Glutamatergic neuron (in vitro differentiated cells): ENCODE measurements at places on chromosomes 13 and 19.

DNA sequence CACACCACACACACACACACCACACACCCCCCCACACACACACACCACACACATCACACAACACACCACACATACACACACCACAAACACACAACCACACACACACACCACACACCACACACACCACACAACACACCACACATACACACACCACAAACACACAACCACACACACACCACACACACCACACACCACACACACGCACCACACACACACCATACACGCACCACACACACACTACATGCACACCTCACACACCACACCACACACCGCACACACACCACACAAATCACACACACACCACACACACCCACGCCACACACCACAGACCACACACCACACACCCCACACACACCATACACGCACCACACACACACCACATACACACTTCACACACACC is 83.5 kb downstream of the ZNF557 start:
- no peak overlapping the region for H3K27ac ChIP-seq
- peaks cover 11% of the 10 kb centered on the region for H3K36me3 ChIP-seq
- no peak for DNase-seq
- peak overlapping the region; percentile 4 for H3K4me3 ChIP-seq
- H3K4me1 ChIP-seq, result no peaks in the 10 kb centered on the region

DNA sequence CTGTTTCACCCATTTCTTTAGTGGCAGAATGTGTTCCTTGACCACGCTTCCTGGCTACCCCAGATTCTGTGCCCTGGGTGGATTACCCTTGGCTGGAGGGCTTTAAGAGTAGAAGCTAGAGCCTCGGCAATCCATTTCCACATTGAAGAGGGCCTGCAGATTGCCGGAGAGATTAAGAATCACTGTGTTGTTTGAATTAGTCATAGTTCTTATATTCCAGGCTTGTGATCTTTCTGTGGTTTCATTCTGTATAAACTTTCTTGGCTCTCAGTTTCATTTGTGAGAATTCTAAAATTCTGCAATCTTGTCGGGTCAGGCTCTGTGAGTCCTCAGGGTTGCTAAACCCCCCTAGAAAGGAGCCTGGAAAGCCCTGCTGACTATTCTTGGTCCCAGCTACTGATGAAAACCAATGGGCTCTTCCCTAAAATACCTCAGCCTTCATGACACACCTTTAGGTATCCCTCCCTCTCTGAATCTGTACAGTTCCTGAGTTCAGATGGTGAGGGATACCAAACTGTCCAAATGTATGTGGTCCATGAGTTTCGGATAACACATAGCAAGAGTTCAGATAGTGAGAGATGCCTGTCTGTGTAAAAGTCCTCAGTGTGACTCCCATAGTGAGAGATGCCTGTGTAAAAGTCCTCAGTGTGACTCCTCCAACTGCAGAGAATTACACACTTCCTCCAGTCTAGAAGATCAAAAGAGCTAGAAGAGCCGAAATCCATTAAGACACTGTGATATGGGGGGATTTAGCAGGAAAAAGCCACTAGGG is 4.3 kb downstream of the PHF11 start:
- no peak overlapping the region for H3K27ac ChIP-seq
- H3K36me3 ChIP-seq, result no peaks in the 10 kb centered on the region
- no peak overlapping the region for H3K4me3 ChIP-seq

GRCh38 chr19:35123573-35123972 is 8.0 kb downstream of the FXYD3 start:
- H3K27me3 ChIP-seq, result peaks cover 10% of the 10 kb centered on the region
- H3K27ac ChIP-seq, result no peak overlapping the region
- H3K36me3 ChIP-seq, result no peaks in the 10 kb centered on the region
- peak overlapping the region; percentile 33 for H3K4me3 ChIP-seq
- DNase-seq, result no peak
- peaks cover 18% of the 10 kb centered on the region for H3K4me1 ChIP-seq

DNA sequence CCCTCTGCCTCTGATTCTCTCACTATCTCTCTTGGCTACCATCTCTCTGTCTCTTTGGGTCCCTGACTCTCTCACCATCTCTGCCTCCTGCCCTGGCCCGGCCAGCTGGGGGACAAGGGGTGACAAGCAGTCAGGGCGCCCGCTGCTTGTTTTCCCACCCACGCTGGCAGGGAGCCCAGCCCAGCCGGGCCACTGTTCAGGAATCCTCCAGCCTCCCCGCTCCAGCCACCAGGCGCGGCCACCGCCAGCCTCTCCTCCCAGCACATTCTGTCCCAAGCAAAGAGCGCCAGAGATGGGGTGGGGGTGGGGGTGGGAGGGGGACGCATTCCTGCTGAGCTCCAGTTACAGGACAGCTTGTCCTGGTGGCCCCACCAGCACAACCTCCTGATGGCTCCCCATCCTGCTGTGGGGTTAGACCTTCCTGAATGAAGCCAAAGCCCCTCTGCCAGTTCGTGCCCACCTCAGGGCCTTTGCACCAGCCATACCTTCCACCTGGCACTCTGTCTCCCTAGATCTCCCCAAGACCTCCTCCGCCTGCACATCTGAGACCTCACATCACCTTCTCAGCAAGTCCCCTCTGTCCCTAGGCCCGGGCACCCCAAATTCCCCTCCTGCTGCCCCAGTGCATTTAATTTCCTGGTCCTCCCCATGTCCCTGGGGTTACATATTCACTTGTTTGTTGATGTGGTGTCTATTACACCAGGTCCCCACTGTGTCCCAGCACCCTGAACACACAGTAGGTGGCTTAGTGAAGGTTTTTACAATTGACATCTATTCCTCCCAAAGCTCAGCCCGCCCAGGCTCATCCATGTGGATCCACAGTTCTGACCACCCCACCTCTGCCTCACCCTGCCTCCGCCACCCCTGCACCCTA is 12.5 kb downstream of the ARRDC2 start:
- no peak for DNase-seq
- no peak overlapping the region for H3K27ac ChIP-seq
- H3K27me3 ChIP-seq, result peaks cover 4% of the 10 kb centered on the region
- H3K4me3 ChIP-seq, result no peak overlapping the region
- peaks cover 5% of the 10 kb centered on the region for H3K4me1 ChIP-seq
- no peaks in the 10 kb centered on the region for H3K36me3 ChIP-seq

DNA sequence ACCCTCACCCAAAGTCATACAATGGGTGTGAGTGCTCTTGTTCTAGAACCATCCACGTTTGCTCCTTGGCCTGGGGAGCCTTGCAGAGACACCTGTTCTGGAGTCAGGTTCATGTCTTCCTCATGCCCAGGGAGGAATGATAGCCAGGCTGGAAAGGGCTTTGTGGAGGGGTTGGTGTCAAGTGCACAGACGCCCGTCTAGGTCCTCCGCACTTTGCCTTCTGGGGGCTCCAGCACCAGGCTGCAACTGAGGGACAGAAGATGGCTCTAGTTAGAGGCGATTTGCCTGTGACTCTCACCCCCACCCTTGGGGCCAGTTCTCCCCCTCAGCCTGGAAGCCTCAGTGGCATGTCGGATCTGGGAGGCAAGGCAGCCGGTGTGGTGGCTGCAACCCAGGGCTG is 47.2 kb upstream of the ZNF536 start:
- H3K4me3 ChIP-seq, result no peak overlapping the region
- peaks cover 5% of the 10 kb centered on the region for H3K36me3 ChIP-seq
- H3K27ac ChIP-seq, result no peak overlapping the region

GRCh38 chr19:42067315-42067888 is 2.6 kb downstream of the GRIK5 start:
- peaks cover 12% of the 10 kb centered on the region for H3K27me3 ChIP-seq
- no peak for DNase-seq
- peaks cover 21% of the 10 kb centered on the region for H3K36me3 ChIP-seq
- H3K4me1 ChIP-seq, result peaks cover 8% of the 10 kb centered on the region
- no peak overlapping the region for H3K4me3 ChIP-seq
- H3K27ac ChIP-seq, result no peak overlapping the region

- no peak overlapping the region for H3K27ac ChIP-seq
- H3K4me1 ChIP-seq, result peaks cover 22% of the 10 kb centered on the region
- no peak for DNase-seq
- H3K27me3 ChIP-seq, result peaks cover 11% of the 10 kb centered on the region
- H3K36me3 ChIP-seq, result no peaks in the 10 kb centered on the region
Measured at GRCh38 chr13:30789166-30789862, 54.0 kb downstream of the ALOX5AP start.

GRCh38 chr13:94033830-94034642 is 445.4 kb downstream of the DCT start:
- H3K36me3 ChIP-seq, result no peaks in the 10 kb centered on the region
- H3K27ac ChIP-seq, result no peak overlapping the region
- peaks cover 1% of the 10 kb centered on the region for H3K4me1 ChIP-seq
- H3K27me3 ChIP-seq, result no peaks in the 10 kb centered on the region

DNA sequence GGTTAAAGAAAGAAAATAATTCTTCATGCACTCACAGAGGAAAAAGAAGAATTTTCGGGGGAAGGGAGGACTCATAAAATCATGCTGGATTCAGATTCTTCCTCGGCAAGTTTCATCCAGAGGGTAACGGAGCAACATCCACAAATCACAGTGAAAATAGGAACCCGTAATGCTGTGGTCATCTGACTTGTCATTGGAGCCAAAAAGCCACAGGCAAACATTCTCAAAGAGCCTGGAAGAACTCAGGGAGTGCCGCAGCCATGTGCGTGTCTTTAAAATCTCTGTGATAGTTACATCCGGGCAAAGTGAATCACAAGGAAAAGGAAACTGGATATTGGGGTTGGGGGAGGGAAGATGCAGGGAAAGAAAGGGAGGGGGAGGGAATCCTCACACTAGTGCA is 33.0 kb upstream of the VSTM2B start:
- peaks cover 4% of the 10 kb centered on the region for H3K27me3 ChIP-seq
- no peak overlapping the region for H3K4me3 ChIP-seq
- H3K36me3 ChIP-seq, result no peaks in the 10 kb centered on the region
- no peaks in the 10 kb centered on the region for H3K4me1 ChIP-seq
- no peak overlapping the region for H3K27ac ChIP-seq
- DNase-seq, result no peak

GRCh38 chr19:4409123-4409933 is 6.9 kb downstream of the CHAF1A start:
- no peak for DNase-seq
- peaks cover 4% of the 10 kb centered on the region for H3K27me3 ChIP-seq
- H3K27ac ChIP-seq, result peak overlapping the region; percentile 43
- H3K36me3 ChIP-seq, result no peaks in the 10 kb centered on the region

DNA sequence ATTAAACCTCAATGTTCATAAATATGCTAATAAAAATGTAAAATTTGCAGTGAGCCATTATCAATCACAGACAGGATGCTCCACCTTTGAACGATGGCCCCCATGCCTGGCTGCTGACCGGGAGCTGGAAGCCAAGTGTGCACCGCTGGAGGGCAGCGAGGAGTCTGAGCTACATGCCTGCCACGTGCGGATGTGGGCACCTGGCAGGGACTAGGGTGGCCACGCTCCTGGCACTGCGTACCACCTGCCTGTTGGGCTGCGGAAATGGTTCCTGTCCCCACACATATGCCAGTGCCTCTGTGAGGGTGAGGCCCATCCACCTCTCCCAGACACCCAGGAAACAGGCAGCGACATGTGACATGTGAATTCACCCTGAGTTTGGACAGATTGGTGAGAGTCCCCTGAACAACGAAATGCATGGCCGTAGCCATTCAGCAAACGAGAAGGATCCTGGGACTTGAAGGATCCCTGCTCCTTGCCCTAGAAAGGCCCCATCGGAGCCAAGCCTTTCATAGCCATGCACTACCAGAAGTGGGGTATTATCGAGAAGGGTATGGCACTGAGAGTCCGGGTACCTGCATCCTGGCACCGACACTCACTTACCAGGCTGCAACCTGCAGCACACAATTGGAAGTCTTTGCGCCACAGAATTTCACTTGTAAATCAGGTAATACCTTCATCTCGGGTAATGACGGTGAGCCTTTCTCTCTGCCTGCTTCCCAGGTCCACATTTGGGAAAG is 35.8 kb downstream of the TSHZ3 start:
- DNase-seq, result no peak
- no peaks in the 10 kb centered on the region for H3K36me3 ChIP-seq
- H3K27me3 ChIP-seq, result peaks cover 3% of the 10 kb centered on the region
- H3K27ac ChIP-seq, result no peak overlapping the region

DNA sequence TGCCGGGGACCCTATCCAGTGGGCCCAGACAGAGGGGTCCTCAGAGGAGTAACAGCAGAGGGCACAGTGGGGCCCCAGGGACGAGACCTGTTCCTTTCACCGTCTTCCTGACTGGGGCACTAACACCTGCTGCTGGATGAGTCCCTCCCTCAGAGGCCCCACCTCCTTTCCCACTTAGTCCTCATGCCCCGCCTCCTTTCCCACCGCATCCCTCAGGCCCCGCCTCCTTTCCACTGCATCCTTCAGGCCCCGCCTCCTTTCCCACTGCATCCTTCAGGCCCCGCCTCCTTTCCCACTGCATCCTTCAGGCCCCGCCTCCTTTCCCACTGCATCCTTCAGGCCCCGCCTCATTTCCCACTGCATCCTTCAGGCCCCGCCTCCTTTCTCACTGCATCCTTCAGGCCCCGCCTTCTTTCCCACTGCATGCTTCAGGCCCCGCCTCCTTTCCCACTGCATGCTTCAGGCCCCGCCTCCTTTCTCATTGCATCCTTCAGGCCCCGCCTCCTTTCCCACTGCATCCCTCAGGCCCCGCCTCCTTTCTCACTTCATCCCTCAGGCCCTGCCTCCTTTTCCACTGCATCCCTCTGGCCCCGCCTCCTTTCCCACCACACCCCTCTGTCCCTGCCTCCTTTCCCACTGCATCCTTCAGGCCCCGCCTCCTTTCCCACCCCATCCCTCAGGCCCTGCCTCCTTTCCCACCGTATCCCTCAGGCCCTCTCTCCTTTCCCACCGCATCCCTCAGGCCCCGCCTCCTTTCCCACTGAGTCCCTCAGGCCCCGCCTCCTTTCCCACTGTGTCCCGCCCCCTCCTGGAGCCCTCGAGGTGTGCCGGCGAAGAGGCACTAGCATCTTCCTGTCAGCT is 6.7 kb downstream of the SPPL2B start:
- no peak overlapping the region for H3K4me3 ChIP-seq
- peak overlapping the region; percentile 81 for H3K27ac ChIP-seq
- DNase-seq, result peak; percentile 54
- peaks cover 28% of the 10 kb centered on the region for H3K27me3 ChIP-seq
- peaks cover 30% of the 10 kb centered on the region for H3K4me1 ChIP-seq

GRCh38 chr19:8361921-8362793 is 1.8 kb upstream of the ANGPTL4 start:
- H3K27me3 ChIP-seq, result peaks cover 9% of the 10 kb centered on the region
- H3K27ac ChIP-seq, result no peak overlapping the region
- H3K36me3 ChIP-seq, result no peaks in the 10 kb centered on the region
- no peak for DNase-seq

- no peak overlapping the region for H3K4me3 ChIP-seq
- no peak for DNase-seq
- peaks cover 26% of the 10 kb centered on the region for H3K27me3 ChIP-seq
- peaks cover 31% of the 10 kb centered on the region for H3K4me1 ChIP-seq
Measured at GRCh38 chr19:4371247-4372164, 28.1 kb downstream of the MPND start.

DNA sequence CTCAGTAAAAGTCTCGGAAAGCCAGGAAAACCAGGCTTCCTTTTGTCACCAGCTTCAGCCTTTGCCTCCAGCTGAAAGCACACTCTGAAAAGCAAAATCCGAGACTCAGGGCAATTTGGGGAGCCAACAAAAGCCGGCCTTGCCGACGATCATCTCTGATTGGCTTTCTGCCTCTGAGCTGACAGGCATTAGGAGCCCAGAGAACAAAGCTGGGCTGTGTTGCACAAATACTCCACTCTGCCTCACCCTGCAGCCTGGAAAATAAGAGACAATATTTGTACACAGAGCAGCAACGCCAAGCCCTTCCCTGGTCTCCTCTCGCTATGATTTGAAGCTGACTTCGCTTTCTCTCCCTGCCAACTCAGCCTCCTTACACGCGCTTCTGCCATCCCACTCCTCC is 46.9 kb downstream of the CACNA1A start:
- H3K4me1 ChIP-seq, result peaks cover 22% of the 10 kb centered on the region
- peak overlapping the region; percentile 10 for H3K27ac ChIP-seq
- no peak for DNase-seq
- peaks cover 9% of the 10 kb centered on the region for H3K36me3 ChIP-seq
- H3K27me3 ChIP-seq, result peaks cover 2% of the 10 kb centered on the region
